ENCODE measurements at places on chromosomes 6 and 20.

DNA sequence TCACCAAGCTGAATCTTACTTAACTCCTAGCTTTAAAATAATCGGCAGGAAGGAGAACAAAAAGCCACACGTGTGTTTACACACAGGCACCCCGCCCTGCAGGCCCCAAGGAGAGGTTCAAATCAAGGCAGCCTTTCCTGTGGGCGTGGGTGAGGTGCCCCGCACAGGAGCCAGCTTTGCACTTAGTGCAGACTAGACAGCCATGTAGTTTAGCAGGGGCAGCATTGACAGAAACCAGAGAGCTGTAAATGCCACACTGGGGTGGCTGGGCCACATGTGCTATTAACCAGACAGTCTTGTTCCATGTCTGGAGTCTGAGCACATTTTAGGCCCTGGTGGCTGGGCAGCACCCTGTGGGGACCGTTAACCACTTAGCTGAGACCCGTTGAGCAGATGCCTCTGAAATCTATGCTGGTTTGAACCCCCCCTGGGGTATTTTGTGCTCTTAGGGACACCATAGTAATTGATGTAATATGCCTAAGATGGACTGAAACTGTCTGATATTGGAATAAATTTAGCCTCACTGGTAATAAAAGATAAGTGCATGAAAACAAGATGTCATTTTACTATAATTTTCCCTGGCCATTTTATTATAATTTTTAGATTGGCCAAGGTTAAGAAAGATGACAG, 106.4 kb upstream of the KCNG1 start:
- DNase-seq, result no peak

GRCh38 chr6:69584913-69585729, 211.7 kb downstream of the LMBRD1 start:
- DNase-seq, result no peak

- peak; percentile 23 for DNase-seq
Observed at GRCh38 chr6:252775-253535, 39.3 kb upstream of the DUSP22 start.

DNA sequence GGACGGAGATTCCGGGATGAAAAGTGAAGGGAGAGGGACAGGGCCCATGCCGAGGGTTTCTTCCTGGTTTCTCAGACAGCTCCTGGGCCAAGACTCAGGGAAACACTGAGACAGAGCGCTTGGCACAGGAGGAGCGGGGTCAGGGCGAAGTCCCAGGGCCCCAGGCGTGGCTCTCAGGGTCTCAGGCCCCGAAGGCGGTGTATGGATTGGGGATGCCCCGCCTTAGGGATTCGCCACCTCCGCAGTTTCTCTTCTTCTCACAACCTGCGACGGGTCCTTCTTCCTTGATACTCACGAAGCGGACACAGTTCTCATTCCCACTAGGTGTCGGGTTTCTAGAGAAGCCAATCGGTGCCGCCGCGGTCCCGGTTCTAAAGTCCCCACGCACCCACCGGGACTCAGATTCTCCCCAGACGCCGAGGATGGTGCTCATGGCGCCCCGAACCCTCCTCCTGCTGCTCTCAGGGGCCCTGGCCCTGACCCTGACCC, 55.0 kb upstream of the HLA-A start:
- DNase-seq, result peak; percentile 78

DNA sequence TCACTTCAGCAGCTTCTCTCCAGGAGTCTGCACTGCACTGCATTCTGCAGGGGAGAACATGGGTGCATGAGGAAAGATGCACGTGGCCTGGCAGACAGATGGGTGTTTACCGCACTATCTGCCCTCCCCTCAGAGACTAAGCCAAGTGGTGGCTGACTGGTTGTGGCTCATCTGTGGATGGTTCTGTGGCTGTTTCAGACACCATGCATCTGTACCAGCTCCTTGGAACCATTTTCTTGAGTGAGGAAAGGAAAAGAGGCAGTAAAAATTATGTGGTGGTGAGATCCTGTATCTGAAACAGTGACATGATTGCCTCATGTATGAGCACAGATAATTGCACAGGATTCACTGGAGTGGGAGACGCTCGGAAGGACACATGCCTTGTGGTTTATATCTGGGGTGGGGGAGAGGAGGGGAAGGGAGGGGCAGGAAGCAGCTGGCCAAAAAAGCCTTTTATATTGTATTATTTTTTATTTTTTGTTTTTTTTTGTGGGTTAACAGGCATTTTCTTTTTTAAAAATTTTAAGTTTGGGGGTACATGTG, 161.7 kb downstream of the ERMARD start:
- no peak for DNase-seq

GRCh38 chr6:84860509-84860908, 96.1 kb upstream of the TBX18 start:
- DNase-seq, result no peak

DNA sequence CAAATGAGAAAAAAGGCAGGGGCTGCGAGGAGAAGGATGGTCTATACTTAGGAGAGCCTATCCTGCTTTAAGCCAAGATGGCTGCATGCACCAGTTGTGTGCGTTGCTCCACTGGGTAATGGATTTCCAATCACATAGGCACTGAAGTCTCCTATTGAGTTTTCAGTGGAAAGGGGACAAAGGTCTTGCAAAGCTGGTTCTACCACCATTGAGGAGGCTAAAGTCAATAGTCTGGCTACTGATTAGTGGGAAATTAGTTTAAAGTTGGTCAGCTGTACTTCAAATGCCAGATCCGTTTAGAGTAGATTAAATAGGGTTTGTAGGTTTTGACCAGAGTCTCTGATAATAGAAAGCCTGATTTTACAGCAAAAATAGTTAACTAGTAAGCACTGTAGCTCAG, 104.9 kb downstream of the SESN1 start:
- DNase-seq, result no peak

DNA sequence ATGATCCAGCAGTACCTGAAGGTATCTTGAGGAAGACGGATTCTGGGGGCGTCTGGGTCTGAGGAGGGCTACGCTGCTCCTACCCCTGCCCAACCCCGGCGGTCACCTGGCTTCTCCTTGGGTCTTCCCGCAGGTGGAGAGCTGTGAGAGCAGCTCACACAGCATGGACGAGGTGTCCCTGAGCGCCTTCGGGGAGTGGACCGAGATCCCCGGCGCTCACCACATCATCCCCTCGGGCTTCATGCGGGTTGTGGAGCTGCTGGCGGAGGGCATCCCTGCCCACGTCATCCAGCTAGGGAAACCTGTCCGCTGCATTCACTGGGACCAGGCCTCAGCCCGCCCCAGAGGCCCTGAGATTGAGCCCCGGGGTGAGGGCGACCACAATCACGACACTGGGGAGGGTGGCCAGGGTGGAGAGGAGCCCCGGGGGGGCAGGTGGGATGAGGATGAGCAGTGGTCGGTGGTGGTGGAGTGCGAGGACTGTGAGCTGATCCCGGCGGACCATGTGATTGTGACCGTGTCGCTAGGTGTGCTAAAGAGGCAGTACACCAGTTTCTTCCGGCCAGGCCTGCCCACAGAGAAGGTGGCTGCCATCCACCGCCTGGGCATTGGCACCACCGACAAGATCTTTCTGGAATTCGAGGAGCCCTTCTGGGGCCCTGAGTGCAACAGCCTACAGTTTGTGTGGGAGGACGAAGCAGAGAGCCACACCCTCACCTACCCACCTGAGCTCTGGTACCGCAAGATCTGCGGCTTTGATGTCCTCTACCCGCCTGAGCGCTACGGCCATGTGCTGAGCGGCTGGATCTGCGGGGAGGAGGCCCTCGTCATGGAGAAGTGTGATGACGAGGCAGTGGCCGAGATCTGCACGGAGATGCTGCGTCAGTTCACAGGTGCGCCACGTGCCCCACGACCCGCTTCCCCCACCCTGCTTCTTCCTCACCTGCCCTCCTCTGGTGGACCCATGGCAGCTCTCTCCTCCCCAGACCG, 166.9 kb upstream of the RNF24 start:
- no peak for DNase-seq

GRCh38 chr20:58312836-58313235, 3.3 kb downstream of the RAB22A start:
- peak; percentile 43 for DNase-seq

DNA sequence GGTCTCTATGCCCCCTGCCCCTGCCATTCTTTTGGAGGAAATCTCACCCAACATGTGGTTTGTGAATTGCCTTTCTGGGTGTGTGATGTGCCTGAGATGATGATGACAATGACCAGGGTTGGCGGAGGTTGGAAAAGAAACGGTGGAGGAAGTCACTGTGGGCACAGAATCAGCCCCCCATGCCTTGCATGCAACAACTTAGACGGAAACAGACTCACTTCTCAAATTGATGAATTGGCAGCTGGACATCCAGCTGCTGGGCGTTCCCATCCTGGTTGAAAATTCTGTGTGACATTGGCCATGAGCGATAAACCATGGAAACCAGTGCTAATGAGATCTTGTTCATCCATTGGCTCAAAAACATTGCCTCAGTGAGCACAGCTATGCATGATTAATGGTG, 95.8 kb upstream of the LY86 start:
- no peak for DNase-seq

DNA sequence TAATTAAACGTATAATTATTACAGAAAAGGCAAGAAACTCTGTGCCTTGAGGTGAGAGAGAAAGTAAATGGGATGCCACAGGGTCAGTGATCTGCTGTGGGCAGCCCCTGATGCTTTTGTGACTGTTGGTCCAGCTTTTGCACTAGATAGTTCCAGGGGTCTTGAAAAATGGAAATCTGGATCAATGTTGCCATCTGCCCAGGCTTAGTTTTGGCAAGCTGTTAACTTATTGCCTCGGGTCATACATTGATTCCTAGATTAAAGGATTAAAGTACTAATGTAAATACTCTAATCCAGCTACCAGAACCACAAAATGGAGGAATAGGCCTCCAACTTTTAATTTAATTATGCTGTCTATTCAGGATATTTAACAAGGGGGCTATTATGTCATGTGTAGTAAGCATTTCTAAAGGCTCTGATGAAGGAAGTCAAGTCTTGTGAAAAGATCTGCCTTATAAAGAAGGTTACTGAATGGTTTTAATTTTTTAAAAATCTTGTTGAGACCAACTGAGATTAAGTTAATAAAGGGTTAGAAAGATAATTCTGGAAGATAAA, 376.0 kb upstream of the HS3ST5 start:
- no peak for DNase-seq

GRCh38 chr6:129369737-129370136, 340.2 kb downstream of the ARHGAP18 start:
- no peak for DNase-seq

DNA sequence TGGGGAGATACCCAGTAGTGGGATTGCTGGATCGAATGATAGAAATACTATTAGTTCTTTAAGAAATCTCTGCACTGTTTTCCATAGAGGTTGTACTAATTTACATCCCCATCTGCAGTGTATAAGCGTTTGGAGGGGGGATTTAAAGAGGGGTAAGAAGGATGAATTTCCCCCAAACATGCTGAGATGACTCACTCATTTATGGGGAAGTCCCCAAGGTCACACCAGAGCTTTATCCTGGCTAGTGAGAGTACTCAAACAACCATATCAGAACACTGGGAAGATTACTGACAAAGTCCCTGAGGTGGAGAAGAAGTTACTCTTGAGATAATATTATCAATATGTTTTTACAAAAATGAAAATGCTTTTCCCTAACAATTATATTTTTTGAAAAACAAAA, 44.0 kb downstream of the ROS1 start:
- no peak for DNase-seq

DNA sequence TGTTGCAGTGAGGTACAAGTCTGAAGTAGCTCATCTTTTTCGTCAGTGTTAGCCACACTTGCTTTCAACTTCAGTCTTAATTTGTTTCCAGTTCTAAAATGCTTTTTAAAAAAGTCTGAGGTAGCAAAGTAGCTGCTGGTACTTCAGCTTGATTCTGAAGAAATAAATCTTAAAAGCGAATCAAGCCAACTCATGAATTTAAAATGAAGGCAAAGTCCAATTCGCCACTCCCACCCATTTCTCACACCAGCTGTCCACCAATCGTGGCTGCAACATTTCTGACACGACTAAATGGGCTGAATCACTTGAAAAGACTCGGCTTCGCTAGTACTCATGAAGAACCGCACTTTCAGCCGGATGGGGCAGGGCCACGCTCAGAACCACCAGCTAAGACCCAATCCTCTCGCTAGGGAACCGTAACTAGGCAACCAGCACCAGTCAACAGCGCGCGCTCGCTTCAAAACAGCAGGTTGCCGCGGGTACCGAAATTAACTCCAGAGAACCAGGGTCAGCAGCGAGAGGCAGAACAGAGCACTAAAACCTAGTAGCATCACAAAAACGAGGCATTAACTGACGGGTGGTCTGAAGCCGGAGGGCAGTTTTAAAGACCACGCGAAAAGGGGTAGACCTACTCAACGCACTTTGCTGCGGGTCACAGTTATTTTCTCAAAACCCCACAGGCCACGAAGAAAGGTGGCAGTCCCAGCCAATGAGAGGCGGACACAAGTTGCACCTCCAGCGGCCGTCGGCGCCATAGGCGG, 900 bp downstream of the BCLAF1 start:
- DNase-seq, result peak; percentile 99

DNA sequence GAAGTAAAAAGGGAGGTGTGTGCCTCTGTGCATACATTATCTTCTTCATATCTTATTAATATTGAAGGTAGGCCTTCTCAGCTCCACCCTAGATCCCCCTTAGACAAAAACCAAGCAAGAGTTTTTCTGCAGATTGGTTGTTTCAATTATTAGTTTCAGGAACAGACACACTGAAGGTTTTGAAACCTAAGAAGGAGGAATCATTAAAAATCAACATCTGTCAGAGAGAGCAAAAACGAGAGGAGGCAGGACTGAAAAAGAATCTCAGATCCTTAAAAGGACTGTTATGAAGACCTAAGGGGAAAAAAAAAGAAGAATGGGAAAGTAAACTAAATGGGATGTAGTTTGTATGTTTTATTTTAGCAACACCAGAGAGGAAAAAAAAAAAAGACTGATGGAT, 560.8 kb upstream of the JAG1 start:
- DNase-seq, result no peak

DNA sequence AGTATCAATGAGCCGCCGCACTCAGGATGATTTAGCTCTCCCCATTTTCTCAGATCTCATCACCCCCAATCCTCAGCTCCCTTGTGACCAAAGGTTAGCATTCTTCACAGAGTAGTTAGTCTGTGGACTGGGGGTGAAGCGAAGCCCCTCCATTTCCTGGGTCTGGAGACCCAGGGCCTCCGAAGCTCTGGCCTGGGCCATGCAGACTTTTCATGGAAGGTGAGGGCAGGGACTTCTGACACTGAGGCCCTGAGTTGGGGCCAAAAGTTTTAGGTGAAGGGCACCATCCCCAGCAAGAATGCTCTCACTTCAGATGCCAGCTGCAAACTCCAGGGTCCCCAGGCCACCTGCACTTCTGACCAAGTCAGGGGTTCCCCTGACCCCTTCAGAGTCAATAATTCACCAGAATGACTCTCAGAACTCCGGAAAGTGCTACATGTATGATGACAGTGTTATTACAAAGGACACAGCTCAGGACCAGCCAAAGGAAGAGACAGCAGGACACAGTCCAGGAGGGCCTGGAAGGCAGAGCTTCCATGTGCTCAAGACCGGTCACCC, 65.7 kb upstream of the DUSP22 start:
- DNase-seq, result no peak

DNA sequence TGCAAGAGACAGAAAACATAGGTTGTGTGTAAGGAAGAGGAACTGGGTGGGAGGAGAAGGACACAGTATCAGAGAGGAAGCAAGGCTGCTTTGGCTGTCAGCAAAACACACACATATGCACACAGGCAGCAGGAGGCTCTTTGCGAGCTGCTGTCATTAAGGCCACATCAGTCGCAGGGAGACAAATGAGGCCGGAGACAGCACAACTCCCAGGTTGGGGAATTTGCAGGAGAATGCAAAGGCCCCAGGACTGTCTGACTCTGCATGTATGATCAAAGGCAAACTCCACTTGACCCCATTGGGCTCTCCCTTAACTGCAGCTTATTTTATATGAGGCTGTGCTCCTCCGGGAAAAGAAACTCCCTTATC, 35.3 kb downstream of the METTL24 start:
- DNase-seq, result no peak

GRCh38 chr6:137723273-137724017, 143.6 kb upstream of the TNFAIP3 start:
- no peak for DNase-seq

Measured in M059J (cell line).